ENCODE measurements at places on chromosomes 6 and 20. TPM values are rescaled to one million over a fixed set of nuclear protein-coding genes. Genes with fewer than 3 reads are reported as not detected.

SLC35B3 gene
- 30.1 TPM for polyA plus RNA-seq

CDH26 gene
- polyA plus RNA-seq, result 1.3 TPM

WASF1 gene
- 11.2 TPM for polyA plus RNA-seq

DNA sequence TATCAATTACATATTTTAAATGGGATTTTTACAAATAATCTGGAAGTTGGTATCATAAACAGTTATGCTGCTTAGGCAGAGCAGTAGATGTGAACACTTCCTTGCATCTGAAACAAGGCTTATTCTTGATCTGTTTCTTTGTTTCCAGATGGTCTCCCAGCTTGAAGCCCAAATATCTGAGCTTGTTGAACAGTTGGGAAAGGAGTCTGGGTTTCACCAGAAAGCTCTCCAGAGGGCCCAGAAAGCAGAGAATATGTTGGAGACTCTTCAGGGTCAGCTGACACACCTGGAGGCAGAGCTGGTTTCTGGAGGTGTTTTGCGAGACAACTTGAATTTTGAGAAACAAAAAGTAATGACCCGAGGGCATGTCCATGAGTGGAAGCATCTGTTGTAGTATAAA is 91.9 kb downstream of the CCDC170 start:
- no peak overlapping the region for H3K4me3 ChIP-seq
- DNase-seq, result no peak
- H3K27ac ChIP-seq, result no peak overlapping the region
- no peaks in the 10 kb centered on the region for H3K4me1 ChIP-seq
- no peaks in the 10 kb centered on the region for H3K27me3 ChIP-seq
- H3K36me3 ChIP-seq, result no peaks in the 10 kb centered on the region

BEND6 gene
- 1.2 TPM for polyA plus RNA-seq

PRDM13 gene
- 0.03 TPM for polyA plus RNA-seq

DNA sequence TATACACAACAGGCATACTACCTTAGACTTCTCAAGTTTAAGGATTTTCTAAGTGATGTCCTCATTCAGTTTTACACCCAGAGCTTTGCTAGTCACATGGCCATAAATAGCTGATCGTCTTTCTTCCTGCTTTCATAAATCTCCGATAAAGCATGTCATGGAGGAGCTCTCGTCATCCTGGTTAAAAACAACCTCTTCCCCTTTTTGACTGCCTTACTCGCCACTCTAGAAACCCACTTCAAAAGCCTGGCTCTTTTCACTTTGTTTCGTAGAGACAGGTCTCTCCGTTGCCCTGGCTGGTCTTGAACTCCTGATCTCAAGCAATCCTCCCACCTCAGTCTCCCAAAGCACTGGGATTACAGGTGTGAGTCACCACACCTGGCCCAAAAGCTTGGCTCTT is 67.0 kb upstream of the SMIM29 start:
- H3K36me3 ChIP-seq, result no peaks in the 10 kb centered on the region
- no peak overlapping the region for H3K4me3 ChIP-seq
- no peak overlapping the region for H3K27ac ChIP-seq
- peaks cover 31% of the 10 kb centered on the region for H3K4me1 ChIP-seq
- H3K27me3 ChIP-seq, result no peaks in the 10 kb centered on the region

DNA sequence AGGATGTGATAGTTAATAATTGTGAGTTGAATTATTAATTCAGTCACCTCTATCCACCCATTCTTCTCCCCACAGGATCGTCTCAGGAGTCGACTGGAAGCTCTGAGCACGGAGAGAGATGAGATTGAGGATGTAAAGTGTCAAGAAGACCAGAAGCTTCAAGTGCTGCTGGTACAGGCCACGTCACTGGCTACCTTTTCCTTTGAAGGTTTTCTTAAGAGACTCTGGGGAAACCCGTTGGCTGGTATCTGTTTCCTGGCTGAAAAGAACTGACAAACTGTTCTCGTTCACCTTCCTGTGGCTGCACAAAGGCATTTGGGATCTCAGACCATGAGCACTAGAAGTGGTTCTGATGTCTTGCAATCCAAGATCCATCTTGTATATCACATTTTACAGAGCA is 3.8 kb downstream of the TRIM15 start:
- no peak overlapping the region for H3K27ac ChIP-seq
- H3K27me3 ChIP-seq, result peaks cover 8% of the 10 kb centered on the region
- H3K36me3 ChIP-seq, result peaks cover 31% of the 10 kb centered on the region

STMN3 gene
- polyA plus RNA-seq, result 23.1 TPM

CARMIL1 gene
- polyA plus RNA-seq, result 32.2 TPM

GRCh38 chr6:170130201-170130621 is 160.7 kb downstream of the DLL1 start:
- DNase-seq, result no peak
- no peak overlapping the region for H3K4me3 ChIP-seq
- H3K4me1 ChIP-seq, result no peaks in the 10 kb centered on the region
- H3K36me3 ChIP-seq, result no peaks in the 10 kb centered on the region
- no peak overlapping the region for H3K27ac ChIP-seq

- no peak overlapping the region for H3K4me3 ChIP-seq
- H3K36me3 ChIP-seq, result peaks cover 41% of the 10 kb centered on the region
- DNase-seq, result no peak
- H3K4me1 ChIP-seq, result peaks cover 24% of the 10 kb centered on the region
Observed at GRCh38 chr20:10668677-10669368, 5.0 kb downstream of the JAG1 start.

- no peak overlapping the region for H3K27ac ChIP-seq
- no peaks in the 10 kb centered on the region for H3K36me3 ChIP-seq
- no peaks in the 10 kb centered on the region for H3K4me1 ChIP-seq
- H3K4me3 ChIP-seq, result no peak overlapping the region
Observed at GRCh38 chr6:10262505-10262904, 152.4 kb downstream of the TFAP2A start.

- DNase-seq, result no peak
- no peaks in the 10 kb centered on the region for H3K4me1 ChIP-seq
- H3K27ac ChIP-seq, result no peak overlapping the region
- no peaks in the 10 kb centered on the region for H3K27me3 ChIP-seq
- no peak overlapping the region for H3K4me3 ChIP-seq
Observed at GRCh38 chr6:169005166-169005565, 248.5 kb downstream of the THBS2 start.

CYP21A2 gene
- polyA plus RNA-seq, result 1.5 TPM

DNA sequence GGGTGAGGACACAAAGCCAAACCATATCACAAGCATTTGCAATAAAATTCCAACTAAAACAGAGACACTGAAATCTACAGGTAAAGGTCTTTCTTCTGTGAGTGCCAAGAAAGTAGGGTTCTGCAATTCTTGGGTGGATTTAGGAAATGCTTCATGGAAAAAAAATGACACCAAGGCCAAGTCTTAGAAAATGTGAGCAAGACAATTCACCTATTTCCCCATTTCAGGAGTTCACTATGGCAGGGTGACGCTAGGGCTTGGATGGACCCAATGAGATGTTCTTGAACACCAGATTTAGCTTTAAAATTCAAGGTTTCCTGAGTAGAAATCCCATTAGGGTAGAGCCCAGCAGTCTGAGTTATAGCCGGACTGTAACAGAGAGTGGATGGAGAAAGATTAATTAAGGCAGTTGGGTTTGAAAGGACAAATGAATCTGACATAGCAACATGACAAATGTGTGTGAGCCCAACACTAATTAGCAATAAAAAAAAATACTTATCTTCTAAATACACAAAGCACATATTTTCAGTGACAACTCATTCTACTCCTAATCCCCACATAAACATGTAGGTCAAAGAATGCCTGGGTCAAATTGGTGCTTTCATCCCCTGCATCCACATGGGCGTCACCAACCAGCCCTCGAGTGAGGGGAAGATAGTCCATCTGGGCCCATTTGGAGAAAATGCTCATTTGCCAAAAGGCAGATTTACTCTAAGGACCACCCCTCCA is 180.4 kb upstream of the JARID2 start:
- H3K27ac ChIP-seq, result no peak overlapping the region
- no peaks in the 10 kb centered on the region for H3K4me1 ChIP-seq
- no peaks in the 10 kb centered on the region for H3K36me3 ChIP-seq
- no peaks in the 10 kb centered on the region for H3K27me3 ChIP-seq

- H3K36me3 ChIP-seq, result no peaks in the 10 kb centered on the region
- no peak overlapping the region for H3K27ac ChIP-seq
- H3K27me3 ChIP-seq, result no peaks in the 10 kb centered on the region
Observed at GRCh38 chr20:6613280-6613861, 154.1 kb upstream of the BMP2 start.

DNA sequence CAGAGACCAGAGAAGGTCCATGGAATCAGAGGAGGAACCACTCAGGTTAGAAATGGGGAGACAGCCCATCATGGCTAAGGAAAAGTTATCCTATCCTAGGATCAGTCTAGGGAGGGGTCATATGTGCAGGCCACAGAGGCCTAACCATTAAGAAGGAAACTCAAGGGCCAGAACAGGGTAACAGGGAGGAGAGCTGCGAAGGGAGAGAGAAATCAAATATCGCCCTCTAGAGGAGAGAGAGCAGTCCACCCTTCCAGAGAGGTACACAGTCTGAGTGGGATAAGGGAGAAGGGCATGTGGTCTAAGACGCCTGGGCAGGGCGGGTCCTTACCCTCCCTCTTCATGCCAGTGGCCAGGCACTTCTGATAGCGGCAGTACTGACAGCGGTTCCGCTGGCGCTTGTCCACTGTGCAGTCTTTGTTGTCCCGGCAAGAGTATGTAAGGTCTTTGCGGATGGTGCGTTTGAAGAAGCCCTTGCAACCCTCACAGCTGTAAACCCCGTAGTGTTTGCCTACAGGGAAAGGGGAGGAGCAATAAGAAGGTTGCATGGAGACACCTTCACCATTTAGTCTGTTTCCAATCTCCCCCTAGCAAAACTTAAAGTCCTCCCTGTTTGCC is 2.9 kb downstream of the RXRB start:
- no peak overlapping the region for H3K27ac ChIP-seq
- peaks cover 35% of the 10 kb centered on the region for H3K4me1 ChIP-seq
- H3K27me3 ChIP-seq, result peaks cover 4% of the 10 kb centered on the region
- peak; percentile 69 for DNase-seq

DEFB132 gene
- not detected for polyA plus RNA-seq

MROH8 gene
- polyA plus RNA-seq, result 3.6 TPM

DNA sequence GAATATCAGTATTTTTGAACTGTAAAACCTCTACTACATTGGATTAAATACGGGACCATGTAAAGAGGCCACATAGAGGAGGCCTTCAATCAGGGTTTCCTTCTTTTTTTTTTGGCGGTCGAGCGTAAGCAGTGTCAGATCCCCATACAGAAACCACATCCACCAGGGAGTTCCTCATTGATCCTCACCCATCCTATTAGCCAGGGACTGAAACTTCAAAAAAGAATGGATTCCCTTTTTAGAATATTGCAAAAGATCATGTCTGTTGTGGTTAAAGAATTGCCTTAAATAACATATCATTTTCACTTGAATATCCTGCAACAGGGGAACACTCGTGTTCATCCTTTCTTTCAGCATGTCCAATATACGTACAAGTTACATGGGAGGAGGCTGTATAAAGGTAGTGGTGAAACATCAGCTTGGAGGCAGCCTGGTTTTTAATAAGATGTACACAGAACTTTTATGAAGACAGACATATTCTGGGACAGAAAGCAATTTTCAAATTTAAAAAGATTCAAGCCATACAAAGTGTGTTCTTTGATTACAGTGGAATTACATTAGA is 96.1 kb downstream of the PPP1R14C start:
- no peak overlapping the region for H3K4me3 ChIP-seq
- DNase-seq, result no peak
- no peaks in the 10 kb centered on the region for H3K36me3 ChIP-seq
- H3K27me3 ChIP-seq, result no peaks in the 10 kb centered on the region

- H3K4me3 ChIP-seq, result no peak overlapping the region
- H3K27ac ChIP-seq, result no peak overlapping the region
- DNase-seq, result no peak
- H3K4me1 ChIP-seq, result no peaks in the 10 kb centered on the region
- no peaks in the 10 kb centered on the region for H3K36me3 ChIP-seq
Observed at GRCh38 chr20:44743916-44744655, 1.6 kb upstream of the KCNK15 start.

- no peak overlapping the region for H3K4me3 ChIP-seq
- H3K27me3 ChIP-seq, result no peaks in the 10 kb centered on the region
- H3K27ac ChIP-seq, result no peak overlapping the region
- peaks cover 2% of the 10 kb centered on the region for H3K36me3 ChIP-seq
Observed at GRCh38 chr20:21315138-21315537, 12.0 kb downstream of the XRN2 start.

DAAM2 gene
- 17.8 TPM for polyA plus RNA-seq

POM121L2 gene
- polyA plus RNA-seq, result not detected

- no peak overlapping the region for H3K4me3 ChIP-seq
- no peak overlapping the region for H3K27ac ChIP-seq
Observed at GRCh38 chr6:159521962-159522361, 171.1 kb downstream of the SOD2 start.

GRCh38 chr6:33882154-33882553 is 78.4 kb upstream of the MLN start:
- no peak overlapping the region for H3K4me3 ChIP-seq
- H3K36me3 ChIP-seq, result no peaks in the 10 kb centered on the region
- peaks cover 53% of the 10 kb centered on the region for H3K4me1 ChIP-seq
- no peak overlapping the region for H3K27ac ChIP-seq
- DNase-seq, result peak; percentile 59
- no peaks in the 10 kb centered on the region for H3K27me3 ChIP-seq

DNA sequence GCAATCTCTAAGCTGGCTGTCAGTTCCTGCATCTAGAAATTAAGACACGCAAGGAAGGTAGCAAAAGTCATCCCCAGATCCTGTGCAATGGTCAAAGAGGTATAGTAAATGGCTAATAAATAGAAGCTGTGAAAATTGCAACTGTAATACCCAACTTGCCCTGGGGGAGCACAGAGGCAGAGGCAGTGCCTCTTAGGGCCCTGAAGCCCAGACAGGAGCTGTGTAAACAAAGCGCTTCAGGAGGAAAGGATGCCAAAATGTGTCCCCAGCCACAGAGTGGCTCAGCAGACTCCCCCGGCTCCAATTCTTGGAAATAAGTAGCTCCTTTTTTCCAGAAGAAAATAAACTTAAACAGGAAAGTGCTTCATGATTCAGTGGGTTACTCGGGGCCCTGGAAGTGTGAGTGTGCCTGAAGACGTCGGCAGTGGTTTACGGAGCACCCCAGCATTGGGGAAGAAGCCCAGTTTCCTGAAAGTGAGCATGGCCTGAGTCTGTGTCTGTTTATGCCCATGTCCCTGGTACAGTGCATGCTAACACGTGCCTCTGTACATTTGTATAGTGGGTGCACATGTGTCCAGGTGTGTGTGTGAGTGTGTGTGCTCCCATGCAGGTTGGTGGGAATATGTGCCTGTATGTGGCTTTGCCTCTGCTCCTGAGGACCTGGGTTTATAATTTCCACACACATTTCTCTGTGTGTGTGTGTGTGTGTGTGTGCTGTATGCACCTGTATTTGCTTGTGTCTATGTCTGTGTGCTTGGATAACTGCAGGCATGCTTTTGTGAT is 246.7 kb downstream of the MAFB start:
- no peaks in the 10 kb centered on the region for H3K4me1 ChIP-seq
- no peak overlapping the region for H3K4me3 ChIP-seq
- no peak overlapping the region for H3K27ac ChIP-seq
- no peaks in the 10 kb centered on the region for H3K36me3 ChIP-seq

- DNase-seq, result no peak
- peaks cover 2% of the 10 kb centered on the region for H3K36me3 ChIP-seq
- no peak overlapping the region for H3K27ac ChIP-seq
- H3K27me3 ChIP-seq, result peaks cover 15% of the 10 kb centered on the region
- H3K4me3 ChIP-seq, result no peak overlapping the region
Observed at GRCh38 chr20:62967149-62967501, 14.6 kb downstream of the SLC17A9 start.

ZNF334 gene
- polyA plus RNA-seq, result 29.6 TPM

- no peak overlapping the region for H3K4me3 ChIP-seq
- no peaks in the 10 kb centered on the region for H3K36me3 ChIP-seq
- peak; percentile 41 for DNase-seq
- H3K27ac ChIP-seq, result no peak overlapping the region
- no peaks in the 10 kb centered on the region for H3K4me1 ChIP-seq
Observed at GRCh38 chr6:152863618-152864326, 113.2 kb downstream of the VIP start.
